ENCODE measurements at places on chromosomes 4 and X. TPM values are rescaled to one million over a fixed set of nuclear protein-coding genes. Genes with fewer than 3 reads are reported as not detected.

The CYTL1 gene
- total RNA-seq, result not detected

The RASL11B gene
- not detected for total RNA-seq

The SLC39A8 gene
- total RNA-seq, result 58.7 TPM

The MCF2 gene
- 0.67 TPM for total RNA-seq

The RAB9B gene
- 0.48 TPM for total RNA-seq

The ZNF711 gene
- 0.45 TPM for total RNA-seq

The STATH gene
- total RNA-seq, result not detected

The GLOD5 gene
- not detected for total RNA-seq

The CDKN2AIP gene
- total RNA-seq, result 28.2 TPM

The DGAT2L6 gene
- not detected for total RNA-seq

The SOWAHB gene
- not detected for total RNA-seq

The FREM3 gene
- not detected for total RNA-seq

The ATOH1 gene
- total RNA-seq, result not detected

The WNK3 gene
- total RNA-seq, result 0.15 TPM

The SSX1 gene
- total RNA-seq, result not detected

The DUSP9 gene
- total RNA-seq, result not detected

The CT45A10 gene
- total RNA-seq, result not detected

The SPANXN3 gene
- not detected for total RNA-seq

The TNMD gene
- not detected for total RNA-seq

The RASSF6 gene
- not detected for total RNA-seq

The APBB2 gene
- 0.62 TPM for total RNA-seq

The GRID2 gene
- total RNA-seq, result not detected

The SSX4 gene
- not detected for total RNA-seq

The GIMD1 gene
- not detected for total RNA-seq

The ESX1 gene
- not detected for total RNA-seq

The RHOXF2B gene
- not detected for total RNA-seq

The IL9R gene
- 24.2 TPM for total RNA-seq

The FAM47E gene
- 0.17 TPM for total RNA-seq

The LPAR4 gene
- total RNA-seq, result not detected

The NR0B1 gene
- total RNA-seq, result not detected

The FAM13A gene
- total RNA-seq, result 16.2 TPM

The IGBP1 gene
- 64.1 TPM for total RNA-seq

The UGT2B11 gene
- not detected for total RNA-seq

The SORBS2 gene
- not detected for total RNA-seq

The PDK3 gene
- 31.4 TPM for total RNA-seq

The DCAF12L1 gene
- not detected for total RNA-seq

The CYLC1 gene
- total RNA-seq, result not detected

The NDST3 gene
- total RNA-seq, result not detected

The SLITRK4 gene
- not detected for total RNA-seq
